ENCODE measurements at places on chromosomes 13 and 19.

GRCh38 chr19:2640563-2641331, 61.7 kb downstream of the GNG7 start:
- DNase-seq: no peak

DNA sequence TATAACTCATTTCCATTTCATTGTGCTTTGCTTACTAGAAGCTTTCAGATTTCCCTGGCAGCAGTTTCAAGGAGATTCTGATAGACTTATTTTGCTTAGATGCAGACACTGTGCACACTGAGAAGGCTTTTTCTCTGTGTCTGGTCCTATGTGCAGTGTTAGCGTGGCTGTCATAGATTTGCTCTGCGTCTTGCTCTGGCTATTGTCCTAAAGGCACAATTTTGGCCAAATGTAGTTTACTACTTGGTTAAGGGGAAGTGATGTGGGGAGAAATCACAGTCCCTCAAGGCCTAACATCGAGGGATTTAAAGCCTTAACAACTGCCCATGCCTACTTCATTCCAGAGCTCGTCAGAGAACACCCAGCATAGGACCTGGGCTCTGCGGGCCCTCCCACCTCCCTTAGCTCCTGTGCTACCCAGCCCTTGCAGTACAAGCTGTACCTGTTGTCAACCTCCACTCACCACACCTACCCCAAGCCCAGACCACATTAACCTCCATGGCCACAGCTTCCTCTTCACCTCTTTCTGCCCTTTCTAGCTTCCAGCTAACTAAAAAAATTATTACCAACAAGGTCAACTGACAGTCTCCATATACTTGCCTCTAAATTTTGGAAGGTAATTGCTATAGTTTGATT, 38.9 kb upstream of the KATNAL1 start:
- DNase-seq: no peak

DNA sequence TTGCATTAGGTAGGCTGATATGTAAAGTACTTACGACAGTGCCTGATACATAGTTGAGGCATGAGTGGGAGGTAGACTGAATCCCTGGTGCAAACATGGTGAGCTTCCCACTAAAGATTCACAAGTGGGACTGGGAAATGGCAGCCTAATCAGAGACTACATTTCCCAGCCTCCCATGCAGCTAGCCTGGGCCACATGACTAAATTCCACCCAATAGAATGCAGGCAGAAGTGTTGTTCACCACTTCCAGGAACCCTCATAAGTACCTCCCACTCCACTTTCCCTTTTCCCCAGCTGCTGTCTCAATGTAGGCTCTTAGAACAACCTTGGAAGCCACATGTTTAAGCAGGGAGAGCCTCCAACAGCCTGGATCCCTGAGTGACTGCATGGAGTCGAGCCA, 104.9 kb downstream of the CACNA1A start:
- no peak for DNase-seq

GRCh38 chr13:99028890-99029289, 51.0 kb upstream of the DOCK9 start:
- no peak for DNase-seq

DNA sequence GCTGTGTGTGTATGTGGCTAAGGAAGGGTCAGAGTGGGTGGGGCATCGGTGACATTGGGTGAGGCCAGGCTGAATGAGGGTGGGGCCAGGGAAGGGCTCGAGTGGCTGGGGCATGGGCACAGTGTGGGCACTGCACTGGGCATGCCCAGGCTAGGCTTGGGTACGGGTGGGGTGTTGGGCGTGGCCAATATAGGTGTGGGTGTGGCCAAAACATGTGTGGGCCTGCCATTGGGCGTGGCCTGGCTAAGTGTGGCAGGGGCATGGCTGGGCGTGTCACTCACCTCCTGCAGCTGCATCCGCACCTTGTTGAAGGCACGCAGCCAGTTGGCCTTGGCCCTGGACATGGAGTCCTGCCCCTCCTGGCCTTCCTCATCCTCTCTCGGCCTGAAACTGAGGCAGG, 33.2 kb downstream of the UNC13A start:
- DNase-seq: no peak

Data from left lung (tissue), 14 donors.